ENCODE measurements at places on chromosomes 3 and 15.

DNA sequence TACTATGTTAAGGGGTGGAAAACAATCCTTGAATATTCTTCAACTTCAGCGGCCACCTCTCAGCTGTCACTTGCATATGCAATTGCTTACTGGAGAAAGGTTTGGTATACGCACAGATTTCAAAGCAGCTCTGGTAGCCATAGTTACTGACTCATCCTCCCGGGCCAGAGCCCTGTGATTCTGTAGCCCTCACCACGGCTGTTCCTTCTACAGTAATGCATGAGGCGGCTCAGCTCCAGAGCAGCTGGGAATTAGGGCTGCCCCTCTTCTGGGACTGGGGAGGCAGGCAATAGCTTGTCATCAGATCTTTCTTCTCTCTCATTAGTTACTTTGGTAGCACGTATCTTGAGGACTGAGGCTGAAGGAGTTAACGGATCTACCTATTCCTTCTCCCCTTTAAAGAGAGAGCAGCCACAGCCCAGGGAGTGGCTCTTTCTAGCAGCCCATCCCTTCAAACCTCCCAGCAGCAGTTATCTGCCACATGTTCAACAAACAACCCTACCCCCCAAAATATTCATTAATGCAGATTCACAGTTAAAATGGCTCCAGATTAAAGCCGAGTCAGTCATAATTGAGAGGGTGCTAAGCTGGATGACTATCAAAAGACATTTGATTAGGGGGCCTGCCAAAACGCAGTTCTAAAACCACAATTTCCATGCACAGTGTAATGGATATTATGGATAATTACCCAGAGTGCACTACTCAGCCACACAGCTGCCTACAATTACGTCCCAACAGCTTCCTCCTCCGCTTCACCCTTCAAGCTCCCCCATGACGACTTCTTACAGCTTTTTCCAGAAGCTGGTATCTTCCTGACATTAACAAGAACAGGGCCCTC, 54.7 kb downstream of the ETV5 start:
- peak; percentile 80 for DNase-seq

- DNase-seq = no peak
Observed at GRCh38 chr3:129040039-129040336, 20.6 kb upstream of the GP9 start.

- DNase-seq = no peak
Observed at GRCh38 chr3:18529631-18530030, 104.5 kb upstream of the SATB1 start.

DNA sequence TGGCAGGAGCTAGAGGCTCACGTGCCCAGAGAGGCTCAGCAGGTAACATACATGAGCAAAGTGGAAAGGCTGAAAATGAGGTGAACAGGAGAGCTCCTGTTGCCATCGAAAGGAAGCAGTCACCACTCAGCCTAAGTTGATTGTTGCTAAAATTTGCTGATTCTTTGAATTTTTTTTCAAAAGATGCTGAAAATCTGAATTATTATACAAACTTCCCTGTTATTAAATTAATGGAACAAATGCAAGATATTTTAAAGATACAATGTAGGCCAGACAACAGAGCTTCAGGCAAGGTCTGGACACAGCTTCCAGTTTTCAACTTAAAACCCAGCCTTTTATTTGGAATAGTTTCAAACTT, 151.3 kb downstream of the GHSR start:
- DNase-seq = no peak

GRCh38 chr15:90794538-90794937, 73.8 kb upstream of the FURIN start:
- no peak for DNase-seq

DNA sequence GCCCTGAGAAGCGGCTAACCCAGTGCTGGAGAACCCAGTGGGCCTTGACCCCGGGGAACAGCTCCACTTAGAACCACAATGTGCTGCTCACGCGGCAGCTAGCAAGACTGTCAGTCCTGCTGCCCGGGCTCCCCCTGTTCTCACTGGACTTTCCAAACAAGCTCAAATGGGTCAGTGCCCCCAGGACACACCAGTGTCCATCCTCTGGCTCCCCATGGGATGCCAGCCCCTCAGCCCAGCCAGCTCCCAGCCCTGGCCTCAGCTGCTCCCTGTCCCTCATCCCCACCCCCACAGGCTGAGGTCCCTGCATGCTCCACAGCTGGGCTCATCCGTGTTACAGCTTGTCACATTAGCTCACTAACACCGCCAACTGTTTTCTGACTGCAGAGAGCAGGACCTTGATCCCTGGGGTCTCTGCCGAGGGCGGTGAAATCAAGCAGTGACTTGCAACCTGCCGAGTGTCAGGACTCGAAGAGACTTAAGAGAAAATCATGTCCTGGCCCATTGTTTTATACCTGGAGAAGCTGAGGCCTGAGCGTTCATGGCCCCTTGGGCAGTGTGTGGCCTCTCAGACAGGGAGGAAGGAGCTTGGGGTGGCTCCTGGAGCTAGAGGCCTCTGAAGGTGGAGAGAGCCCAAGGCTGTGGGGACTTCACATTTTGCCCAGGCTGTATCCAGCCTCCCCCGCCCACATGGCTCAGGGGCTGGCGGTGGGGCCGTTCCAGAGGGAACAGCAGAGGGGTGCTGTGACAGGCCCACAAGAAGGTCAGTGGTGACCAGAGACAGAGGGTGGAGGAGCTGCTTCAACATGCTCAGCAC, 157.5 kb downstream of the MEGF11 start:
- DNase-seq = no peak
